ENCODE measurements at places on chromosomes 6 and 20. TPM values are rescaled to one million over a fixed set of nuclear protein-coding genes. Genes with fewer than 3 reads are reported as not detected.

BTN1A1 gene
- 0.31 TPM for polyA plus RNA-seq

KIF6 gene
- polyA plus RNA-seq, result 4.1 TPM

F13A1 gene
- polyA plus RNA-seq, result 14.2 TPM

RHAG gene
- 0.86 TPM for polyA plus RNA-seq

MOXD1 gene
- 174 TPM for polyA plus RNA-seq

LST1 gene
- 7.0 TPM for polyA plus RNA-seq

SYNGAP1 gene
- polyA plus RNA-seq, result 30.7 TPM

ZNF831 gene
- 0.14 TPM for polyA plus RNA-seq

HFE gene
- 7.4 TPM for polyA plus RNA-seq

SGK1 gene
- polyA plus RNA-seq, result 103 TPM

TDRD6 gene
- polyA plus RNA-seq, result 2.1 TPM

DNA sequence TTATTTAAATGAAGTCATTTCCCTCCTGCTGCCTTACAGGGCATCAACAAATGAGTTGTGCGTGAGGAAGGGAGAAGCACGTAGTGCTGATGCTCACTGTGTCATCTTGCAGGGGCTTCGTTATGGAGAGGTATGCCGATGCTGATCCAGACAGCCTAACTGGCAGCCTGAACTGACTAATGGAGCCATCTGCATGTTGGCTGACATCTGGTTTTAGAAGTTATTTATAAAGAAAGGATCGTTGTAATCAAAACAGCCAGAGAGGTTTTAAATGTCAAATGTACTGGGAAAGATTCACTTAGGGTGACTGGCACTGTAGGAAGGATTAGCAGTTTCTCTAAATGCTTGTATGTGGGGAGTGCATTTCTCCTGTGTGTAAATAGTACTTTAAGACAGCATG, 54.6 kb downstream of the FARS2 start:
- no peak for DNase-seq

GRCh38 chr6:109299776-109300564, 82.3 kb downstream of the CD164 start:
- DNase-seq, result no peak

DNA sequence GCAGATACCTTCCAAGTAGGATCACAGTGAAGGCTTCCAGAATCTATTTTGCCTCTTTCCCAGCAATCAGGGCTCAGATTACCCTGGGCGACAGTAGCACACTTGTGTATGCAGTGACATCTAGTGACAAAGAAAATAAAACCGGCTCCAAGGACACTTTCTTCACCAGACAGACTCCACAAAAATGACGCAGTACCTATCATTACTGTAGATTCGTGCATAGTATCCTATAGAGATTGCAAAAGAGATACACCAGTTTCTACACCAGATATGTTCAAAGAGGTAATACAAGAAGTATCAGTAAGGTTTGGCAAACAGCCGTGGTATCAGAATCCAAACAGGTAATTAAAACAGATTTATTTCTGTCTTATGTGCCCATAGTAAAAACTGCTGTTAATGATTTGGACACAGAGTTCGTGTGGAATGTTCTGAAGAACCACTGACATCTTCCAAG, 600.4 kb upstream of the JAG1 start:
- DNase-seq, result peak; percentile 51

DNA sequence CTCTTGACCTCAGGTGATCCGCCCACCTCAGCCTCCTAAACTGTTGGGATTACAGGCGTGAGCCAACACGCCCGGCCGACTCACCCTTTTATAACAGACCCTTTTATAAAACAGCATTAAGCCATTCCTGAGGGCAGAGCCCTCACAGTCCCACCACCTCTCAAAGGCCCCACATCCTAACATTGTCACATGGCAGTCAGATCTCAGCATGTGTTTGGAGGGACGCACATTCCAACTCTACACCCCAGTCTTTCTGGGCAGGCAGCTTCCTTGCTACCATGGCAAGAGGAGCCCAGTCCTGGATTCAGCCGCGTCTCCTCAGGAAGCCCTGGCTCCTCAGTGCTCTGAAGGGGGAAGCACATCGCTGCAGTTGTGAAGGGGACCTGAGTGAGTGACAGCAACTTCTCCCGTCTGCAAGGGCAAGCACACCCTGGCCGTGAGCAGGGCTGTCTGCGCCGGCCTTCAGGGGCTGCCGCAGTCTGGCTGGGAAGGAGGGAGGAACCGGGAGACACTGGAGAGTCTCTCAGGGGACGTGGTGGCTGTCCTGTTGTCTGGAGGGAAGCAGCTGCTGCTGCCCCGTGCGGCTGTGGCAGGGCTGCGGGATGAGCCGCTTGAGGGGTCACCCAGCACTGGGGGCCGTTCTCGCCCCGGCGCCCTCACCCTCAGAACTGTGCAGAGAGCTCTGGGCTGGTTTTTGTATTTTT, 15.9 kb downstream of the OSBPL2 start:
- no peak for DNase-seq

DNA sequence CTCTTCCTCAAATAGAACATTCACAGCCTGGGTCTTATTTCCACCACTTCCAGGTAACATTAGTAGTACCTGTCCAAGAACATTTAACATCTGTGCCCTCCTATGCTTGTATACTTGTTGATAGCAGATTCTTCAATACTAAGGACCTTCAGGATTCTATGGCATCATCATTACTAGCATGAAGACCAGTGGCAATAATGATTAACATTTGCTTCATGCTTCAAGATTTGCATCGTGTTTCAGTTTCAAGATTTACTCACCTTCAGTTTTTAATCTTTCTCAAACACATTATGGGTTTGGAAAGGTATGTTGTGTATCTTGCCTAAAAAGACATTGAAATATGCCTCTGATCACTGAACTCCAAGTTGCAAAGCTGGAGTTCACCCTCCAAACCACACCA, 412.8 kb upstream of the NRSN1 start:
- DNase-seq, result no peak

- peak; percentile 31 for DNase-seq
Measured at GRCh38 chr6:31737315-31737990, 1.1 kb upstream of the CLIC1 start.

DNA sequence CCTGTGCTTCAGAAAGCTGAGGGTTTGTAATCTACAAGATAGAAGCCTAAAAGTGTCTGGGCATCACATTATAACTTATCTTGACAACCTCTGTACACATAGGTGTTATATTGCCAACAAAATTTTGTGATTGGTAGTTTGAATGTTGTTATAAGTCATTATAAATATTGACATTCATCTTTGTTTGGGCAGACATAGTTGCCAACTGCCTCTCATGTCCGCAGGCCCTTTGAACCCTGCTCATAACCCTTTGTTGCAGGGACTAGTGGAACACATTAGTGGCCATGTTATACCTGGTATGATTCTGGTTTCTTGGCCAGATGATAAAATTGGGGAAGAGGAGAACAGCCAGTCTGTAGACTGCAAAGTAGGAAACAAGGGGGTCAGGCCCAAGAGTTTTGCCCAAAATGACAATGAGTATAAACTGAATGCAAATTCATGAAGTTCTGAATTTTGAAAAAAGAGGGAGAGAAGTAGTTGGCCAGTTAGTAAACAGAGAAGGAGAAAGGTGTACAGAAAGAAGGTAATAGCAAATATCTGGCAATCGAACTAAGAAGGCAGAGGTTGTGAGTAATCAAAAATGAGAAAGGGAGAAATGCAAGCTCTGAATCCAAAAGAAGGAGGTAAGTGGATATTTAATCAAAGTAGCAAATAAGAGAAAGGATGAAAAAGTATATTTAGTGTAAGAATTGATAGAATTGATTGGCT, 21.6 kb upstream of the LMBRD1 start:
- no peak for DNase-seq

DNA sequence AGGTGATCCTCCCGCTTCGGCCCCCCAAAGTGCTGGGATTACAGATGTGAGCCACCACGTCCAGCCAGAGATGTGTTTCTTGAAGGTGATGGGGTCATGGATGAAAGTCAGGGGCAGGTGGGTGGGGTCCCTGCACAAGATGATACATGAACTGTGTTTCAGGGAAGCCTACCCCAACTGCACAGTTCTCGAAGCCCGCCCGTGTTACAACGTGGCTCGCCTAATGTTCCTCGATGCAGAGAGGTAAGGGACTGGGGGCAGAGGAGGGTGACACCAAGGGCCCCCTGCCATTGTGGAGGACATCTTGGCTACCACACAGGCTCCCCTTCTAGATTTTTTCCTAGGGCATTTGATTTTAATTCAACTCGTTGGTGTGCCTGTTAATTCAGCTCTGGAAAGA, 11.9 kb upstream of the CAPN11 start:
- DNase-seq, result no peak

GRCh38 chr20:49386848-49387580, 95.5 kb downstream of the KCNB1 start:
- DNase-seq, result no peak

- DNase-seq, result no peak
Measured at GRCh38 chr6:105804424-105804823, 281.7 kb upstream of the PRDM1 start.

- DNase-seq, result no peak
Measured at GRCh38 chr6:95203153-95203754, 374.1 kb upstream of the MANEA start.

DNA sequence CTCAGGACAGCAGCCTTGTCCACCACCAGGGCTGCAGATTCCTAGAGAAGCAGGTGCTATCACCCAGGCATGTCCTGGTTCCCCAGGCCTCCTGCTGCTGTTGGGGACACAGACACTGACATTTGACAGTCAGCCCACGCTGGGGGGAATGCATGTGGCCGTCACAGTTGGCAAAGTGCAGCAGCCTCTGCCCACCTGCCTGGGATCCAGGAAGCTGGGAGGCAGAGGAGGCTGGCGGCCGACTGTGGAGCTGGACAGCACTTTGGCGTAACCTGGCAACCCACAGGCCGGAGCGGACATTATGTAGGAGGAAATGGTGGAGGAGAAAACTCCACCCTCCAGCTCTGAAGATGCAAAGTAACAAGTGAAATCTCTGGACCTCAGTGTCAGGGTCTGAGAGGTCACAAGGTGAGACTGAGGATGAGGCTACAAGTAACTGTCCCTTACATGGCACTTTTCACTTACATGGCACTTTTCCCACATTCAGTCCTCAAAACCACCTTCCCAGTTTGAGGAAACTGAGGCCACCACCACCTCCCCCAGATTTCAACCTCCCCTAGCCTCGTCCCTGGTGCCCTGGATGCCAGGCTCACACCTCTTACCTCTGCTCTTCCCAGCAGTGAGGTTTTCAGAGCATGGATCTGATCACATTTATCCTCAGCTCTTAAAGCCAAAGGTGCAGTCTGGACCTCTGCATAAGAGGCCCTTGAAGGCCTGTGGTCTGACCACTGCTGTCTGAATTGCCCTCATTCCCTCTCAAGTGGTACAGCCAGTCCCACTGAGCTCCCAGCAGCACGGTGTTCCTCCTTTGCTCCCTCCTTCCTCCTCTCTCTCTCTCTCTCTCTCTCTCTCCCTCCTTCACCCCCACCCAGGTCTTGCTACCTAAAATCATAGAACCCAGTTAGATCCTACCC, 8.7 kb downstream of the MAP1LC3A start:
- no peak for DNase-seq

GRCh38 chr20:62736407-62737071, 27.9 kb downstream of the NTSR1 start:
- DNase-seq, result no peak

DNA sequence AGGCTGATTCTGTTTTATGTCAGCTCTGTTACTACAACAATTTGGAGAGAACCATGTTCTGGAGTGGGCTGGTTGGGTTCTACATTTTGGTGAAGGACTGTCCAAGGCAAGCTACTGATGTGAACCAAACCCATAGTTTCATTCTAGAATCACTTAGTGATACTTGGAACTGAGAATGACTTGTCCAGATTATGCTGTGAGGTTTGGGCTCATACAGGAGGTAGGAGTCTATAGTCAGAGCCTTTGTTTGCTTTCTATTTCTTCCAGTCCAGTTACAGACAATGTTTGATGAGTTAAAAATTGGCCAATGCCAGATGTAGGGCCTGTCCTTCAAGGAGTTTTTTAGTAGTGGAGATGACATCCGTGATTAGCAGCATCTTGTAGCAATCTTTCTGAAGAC, 97.9 kb downstream of the LRRC1 start:
- DNase-seq, result no peak

DNA sequence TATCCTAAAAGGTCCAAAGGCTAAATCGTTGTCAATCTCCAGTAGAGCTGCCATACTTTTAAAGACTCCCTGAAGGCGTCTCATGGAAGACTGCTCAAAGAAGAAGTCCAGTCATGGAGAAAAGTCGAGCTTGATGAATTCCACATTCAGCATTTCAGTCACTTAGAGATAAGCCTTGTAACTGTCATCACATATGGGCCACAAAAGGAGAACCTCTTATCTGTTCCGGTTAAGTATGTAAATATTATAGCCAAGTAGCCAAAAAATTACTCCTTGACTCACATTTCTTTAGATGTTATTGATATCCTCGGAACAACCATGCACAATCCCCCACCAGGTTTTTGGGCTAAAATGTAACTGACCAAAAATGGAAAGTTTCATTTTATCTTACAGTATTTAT, 9.8 kb upstream of the CNKSR3 start:
- DNase-seq, result no peak

DNA sequence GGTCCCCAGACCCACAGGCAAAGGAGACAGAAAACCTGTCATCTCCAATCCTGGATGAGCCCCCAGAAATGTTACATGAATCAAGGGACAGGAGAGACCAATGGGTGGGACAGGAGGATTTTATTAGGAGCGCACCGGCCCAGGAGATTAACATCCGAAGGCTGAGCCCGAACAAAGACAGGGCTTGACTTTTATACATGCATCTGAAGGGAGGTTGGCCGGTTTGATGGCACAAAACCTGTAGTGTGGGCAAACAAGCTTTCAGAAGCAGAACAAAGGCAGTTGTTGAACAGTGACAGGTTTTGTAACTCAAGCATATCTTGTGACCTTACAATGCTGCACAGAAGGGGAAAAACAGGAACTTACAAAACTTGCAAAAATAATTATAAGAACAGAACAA, 83.9 kb upstream of the GPR6 start:
- no peak for DNase-seq

DNA sequence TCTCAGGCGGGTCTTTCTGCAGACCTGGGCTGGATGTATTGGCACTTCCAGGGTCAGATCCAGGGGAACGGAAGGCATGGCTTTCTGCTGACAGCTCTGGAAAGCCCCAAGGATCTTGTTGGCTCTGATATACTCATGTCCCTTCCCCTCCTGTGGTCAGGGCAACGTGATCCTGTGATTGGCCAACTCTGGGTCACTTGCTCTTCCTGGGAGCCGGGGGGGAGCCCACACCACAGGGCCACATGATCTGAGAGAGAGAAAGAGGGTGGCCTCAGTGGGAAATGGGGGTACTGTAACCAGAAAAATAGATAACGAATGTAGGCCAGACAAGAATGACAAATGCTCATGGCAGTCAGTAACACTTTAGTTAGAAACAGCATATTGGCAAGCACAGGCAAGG, 223.0 kb downstream of the NFATC2 start:
- no peak for DNase-seq

- DNase-seq, result no peak
Measured at GRCh38 chr6:168428052-168428826, 12.7 kb upstream of the SMOC2 start.

- no peak for DNase-seq
Measured at GRCh38 chr6:167776906-167777627, 49.6 kb upstream of the AFDN start.
